Prostate gland (tissue), 2 donors: ENCODE measurements at places on chromosomes 16 and 17. TPM values are rescaled to one million over a fixed set of nuclear protein-coding genes. Genes with fewer than 3 reads are reported as not detected.
A peak's percentile ranks its signal among the peaks of the same experiment; 100 is the strongest.

- H3K4me1 ChIP-seq = no peaks in the 10 kb centered on the region
- H3K36me3 ChIP-seq = peaks cover 11% of the 10 kb centered on the region
- H3K27ac ChIP-seq = peak overlapping the region; percentile 84
Measured at GRCh38 chr17:2337544-2338314, 428 bp downstream of the SGSM2 start.

DNA sequence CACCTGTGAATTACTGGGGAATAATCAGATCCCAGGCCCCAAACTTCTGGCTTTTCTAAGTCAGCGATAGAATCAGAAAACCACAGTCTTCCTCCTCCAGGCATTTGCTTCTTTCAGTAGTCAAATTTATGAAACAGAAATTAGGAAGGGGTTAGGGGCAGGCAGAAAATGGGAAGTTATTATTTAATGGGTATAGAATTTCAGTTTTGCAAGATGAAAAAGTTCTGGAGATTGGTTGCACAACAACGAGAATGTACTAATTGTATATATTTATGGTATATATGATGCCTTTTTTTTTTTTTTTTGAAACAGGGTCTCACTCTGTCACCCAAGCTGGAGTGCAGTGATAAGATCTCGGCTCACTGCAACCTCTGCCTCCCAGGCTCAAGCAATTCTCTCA lies 23.5 kb downstream of the ORC6 start:
- H3K27ac ChIP-seq = no peak overlapping the region
- no peaks in the 10 kb centered on the region for H3K36me3 ChIP-seq
- H3K4me3 ChIP-seq = no peak overlapping the region
- H3K4me1 ChIP-seq = no peaks in the 10 kb centered on the region

GRCh38 chr17:50111673-50112655 lies 16.8 kb downstream of the PDK2 start:
- no peak overlapping the region for H3K4me3 ChIP-seq
- H3K27ac ChIP-seq = peak overlapping the region; percentile 77
- no peaks in the 10 kb centered on the region for H3K36me3 ChIP-seq
- no peaks in the 10 kb centered on the region for H3K4me1 ChIP-seq
- DNase-seq = no peak
- H3K27me3 ChIP-seq = no peaks in the 10 kb centered on the region

DNA sequence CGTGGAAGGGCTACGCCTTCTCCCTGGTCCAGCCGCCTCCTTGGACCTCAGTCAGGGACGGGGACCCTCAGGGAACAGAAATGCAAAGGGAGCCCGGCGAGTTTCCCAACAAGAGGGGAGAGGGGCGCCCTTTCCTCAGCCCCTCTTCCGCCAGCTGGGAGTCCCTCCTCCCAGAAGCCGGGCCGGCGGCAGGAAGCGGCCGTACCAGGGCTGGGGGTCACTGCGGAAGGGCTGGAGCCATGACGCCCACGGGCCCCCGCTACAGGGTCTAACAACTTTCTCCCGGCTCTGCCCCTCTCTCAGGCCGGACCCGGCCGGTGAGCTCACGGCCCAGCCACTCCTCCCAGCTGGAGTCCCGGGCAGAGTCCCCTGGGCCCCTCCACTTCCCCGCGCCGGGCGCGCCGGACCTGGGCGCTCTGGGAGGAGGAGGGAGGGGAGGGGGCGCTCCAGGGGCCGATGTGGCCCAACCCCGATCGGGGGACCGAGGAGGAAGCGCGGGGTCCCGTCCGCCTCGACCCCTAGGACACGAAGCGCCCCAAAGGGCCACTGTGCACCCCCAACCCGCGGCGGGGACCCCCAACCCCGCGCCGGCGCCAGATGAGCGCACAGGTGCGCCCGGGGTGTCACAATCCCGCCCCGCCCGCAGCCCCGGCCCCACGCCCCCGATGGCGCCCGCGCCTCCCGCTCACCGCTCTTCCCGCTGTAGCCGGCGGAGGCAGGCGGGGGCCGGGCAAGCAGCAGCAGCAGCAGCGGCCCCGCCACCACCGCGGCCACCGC lies 578 bp downstream of the PGAP6 start:
- no peaks in the 10 kb centered on the region for H3K27me3 ChIP-seq
- no peak for DNase-seq
- H3K27ac ChIP-seq = peak overlapping the region; percentile 66
- H3K4me1 ChIP-seq = peaks cover 14% of the 10 kb centered on the region

GRCh38 chr16:67529582-67530012 lies 968 bp downstream of the RIPOR1 start:
- H3K27ac ChIP-seq = peak overlapping the region; percentile 84
- DNase-seq = no peak
- peaks cover 3% of the 10 kb centered on the region for H3K4me1 ChIP-seq
- peak overlapping the region; percentile 66 for H3K4me3 ChIP-seq

DNA sequence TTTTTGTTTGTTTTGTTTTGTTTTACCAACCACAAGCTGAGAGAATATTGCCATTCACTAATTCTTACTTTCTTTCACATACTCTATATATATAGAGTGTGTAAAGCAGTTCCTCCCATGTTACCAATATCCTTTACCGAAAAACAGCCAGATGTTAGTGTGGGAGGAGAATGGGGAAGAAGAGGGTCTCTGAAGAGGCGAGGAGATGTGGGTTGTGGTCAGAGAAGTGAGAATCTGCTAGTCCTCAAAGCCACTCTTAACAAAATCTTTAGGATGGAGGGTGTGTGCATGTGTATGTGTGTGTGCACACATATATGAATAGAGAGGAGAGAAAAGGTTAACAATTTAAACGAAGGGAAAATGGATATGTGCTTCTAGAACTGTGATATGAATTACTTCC lies 80.6 kb downstream of the TUBD1 start:
- H3K27ac ChIP-seq = no peak overlapping the region
- H3K4me3 ChIP-seq = no peak overlapping the region
- no peaks in the 10 kb centered on the region for H3K36me3 ChIP-seq
- no peaks in the 10 kb centered on the region for H3K4me1 ChIP-seq

DNA sequence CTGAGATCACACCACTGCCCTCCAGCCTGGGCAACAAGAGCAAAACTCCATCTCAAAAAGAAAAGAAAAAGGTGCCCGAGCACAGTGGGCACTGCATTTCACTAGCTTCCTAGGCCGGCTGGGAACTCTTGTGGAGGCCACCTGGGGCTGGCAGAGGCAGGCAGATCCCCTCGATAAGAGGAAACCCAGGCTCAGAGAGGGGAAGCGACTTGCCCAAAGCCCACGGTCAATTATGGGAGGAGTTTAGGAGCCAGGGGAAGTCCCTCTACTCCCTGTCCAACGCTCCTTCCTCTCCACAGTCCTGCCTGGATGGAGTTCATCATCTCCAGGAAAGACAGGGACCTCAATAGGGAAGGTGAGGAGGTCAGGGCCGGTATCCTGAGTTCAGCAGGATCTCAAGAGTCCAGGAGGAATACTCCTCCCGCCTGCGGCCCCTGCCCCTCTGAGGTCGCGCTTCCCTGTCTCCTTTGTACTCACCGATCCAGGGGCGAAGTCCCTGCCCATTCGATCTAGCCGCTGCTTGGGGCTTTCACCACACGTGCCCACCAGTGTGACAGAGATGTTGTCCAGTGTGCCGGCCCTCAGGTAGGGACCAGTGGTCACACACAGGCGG lies 841 bp downstream of the ALOXE3 start:
- H3K36me3 ChIP-seq = no peaks in the 10 kb centered on the region
- H3K4me3 ChIP-seq = peak overlapping the region; percentile 44
- peak overlapping the region; percentile 78 for H3K27ac ChIP-seq
- no peaks in the 10 kb centered on the region for H3K27me3 ChIP-seq

DNA sequence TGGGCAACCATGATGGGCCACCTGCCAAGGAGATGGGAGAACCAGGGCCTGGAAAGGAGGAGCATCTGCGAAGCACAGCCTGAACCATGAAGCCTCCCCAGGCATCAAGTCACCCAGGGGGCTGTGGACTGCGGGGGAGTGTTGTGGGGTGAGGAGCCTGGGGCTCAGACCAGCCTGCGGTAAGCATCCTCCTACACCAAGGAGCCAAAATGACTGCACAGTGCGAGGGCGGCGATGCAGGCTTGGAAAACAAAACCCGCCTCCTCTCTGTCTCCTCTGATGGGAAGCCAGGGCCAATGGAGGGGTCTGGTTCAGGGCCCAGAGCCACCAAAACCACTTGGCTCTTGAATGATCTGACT lies 18.1 kb upstream of the MAF start:
- H3K27ac ChIP-seq = no peak overlapping the region
- H3K4me1 ChIP-seq = no peaks in the 10 kb centered on the region
- H3K36me3 ChIP-seq = no peaks in the 10 kb centered on the region

GRCh38 chr17:48597528-48597777 lies 3.9 kb upstream of the HOXB5 start:
- no peak for DNase-seq
- H3K36me3 ChIP-seq = no peaks in the 10 kb centered on the region
- no peaks in the 10 kb centered on the region for H3K4me1 ChIP-seq
- no peak overlapping the region for H3K27ac ChIP-seq
- peaks cover 49% of the 10 kb centered on the region for H3K27me3 ChIP-seq

GRCh38 chr16:14501331-14502255 lies 128.5 kb downstream of the PARN start:
- H3K36me3 ChIP-seq = no peaks in the 10 kb centered on the region
- no peaks in the 10 kb centered on the region for H3K27me3 ChIP-seq
- peak overlapping the region; percentile 45 for H3K27ac ChIP-seq

The ATAD5 gene
- total RNA-seq = 2.0 TPM

The CPNE7 gene
- 8.9 TPM for total RNA-seq

The VAT1L gene
- 4.4 TPM for total RNA-seq
